ENCODE measurements at places on chromosomes 7 and 10.
A peak's percentile ranks its signal among the peaks of the same experiment; 100 is the strongest.

DNA sequence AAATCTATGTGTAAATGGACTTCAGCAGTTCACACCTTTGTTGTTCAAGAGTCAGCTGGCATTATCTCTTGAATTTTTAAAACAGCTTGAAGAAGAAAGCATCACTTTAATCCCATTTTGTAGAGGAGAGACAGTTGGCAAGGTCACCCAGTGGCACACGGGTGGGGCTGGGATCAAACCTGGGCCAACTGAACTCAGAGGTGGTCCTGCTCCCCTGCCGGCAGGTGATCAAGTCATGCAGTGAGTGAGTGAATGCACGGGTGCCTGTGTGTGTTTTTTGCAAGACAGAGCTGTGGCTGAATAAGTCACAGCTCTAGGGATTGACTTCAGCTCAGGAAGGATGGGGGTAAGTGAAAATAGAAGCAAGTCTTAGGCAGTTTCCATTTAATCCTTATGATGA, 9.5 kb downstream of the GHRHR start:
- DNase-seq = no peak

DNA sequence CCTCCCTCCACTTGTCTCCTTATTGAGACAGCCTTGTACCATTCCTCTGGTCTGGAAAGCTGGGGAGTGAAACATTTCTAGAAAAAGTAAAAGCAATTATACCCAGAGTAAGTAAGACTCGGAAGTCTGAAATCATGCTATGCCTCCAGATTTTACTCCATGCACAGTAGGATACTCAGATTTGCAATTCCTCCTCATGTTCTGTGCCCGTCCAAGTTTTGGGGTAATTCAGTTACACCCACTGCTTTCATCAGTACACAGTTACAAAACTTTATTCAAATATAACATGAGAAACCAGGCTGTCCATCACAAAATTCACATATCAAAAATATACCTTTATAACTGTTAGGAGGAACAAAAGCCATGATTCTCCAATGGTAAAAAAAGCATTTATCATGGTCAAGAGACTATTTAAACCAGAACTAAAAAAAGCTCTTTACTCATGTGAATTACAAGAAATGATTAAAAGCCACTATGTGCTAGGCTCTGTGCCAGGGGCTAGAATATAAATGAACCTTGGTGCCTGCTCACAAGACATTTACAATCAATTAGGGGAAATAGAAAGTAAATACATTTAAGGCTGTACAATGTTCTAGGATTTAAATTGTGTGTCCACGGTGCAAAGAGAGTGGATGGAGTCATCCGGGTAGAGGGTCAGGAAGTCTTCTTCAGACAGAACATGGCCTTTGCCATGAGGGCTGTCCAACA, 320.2 kb downstream of the ELMO1 start:
- DNase-seq = no peak

DNA sequence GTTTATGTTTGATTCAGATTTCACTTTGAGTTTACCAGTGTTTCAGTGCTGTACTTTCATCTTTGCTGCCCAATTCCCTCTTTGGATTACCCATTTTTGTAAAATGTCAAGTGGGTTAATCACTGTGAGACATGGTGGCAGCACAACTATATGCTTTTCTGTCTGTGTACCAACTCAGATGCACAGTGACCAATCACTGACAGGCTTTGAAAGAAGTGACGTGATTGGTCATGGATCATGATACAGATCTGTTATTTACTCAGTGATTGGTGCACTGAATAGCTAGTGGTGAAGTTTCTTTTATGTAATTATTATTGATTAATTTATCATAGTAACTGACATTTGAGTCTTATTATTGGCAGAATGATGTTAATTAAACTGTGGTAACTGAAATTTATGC, 126.9 kb downstream of the SDK1 start:
- DNase-seq = no peak

GRCh38 chr10:42943025-42943818, 133.6 kb upstream of the RET start:
- DNase-seq = no peak

DNA sequence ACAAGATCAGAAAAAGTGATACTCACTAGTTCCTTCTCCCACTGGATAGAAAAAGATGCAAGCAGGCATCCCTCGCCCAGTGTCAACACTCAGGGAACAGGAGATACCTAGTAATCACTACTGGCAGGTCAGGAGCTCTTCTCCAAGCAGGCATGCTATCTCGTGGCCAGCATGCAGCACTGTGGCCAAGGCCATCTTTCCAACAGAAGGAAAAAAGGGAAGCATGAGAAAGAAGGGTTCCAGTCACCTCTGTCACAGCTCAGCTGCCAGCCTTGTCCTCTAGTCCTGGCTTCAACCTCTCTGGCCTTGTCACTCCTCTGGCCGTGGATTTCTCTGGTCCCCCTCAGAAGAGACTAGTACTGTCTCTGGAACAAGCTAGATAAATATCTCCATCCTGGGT, 45.3 kb downstream of the DLG5 start:
- no peak for DNase-seq

- no peak for DNase-seq
Observed at GRCh38 chr10:61316676-61317265, 136.4 kb downstream of the TMEM26 start.

GRCh38 chr7:51607447-51607846, 290.8 kb upstream of the COBL start:
- DNase-seq = no peak

DNA sequence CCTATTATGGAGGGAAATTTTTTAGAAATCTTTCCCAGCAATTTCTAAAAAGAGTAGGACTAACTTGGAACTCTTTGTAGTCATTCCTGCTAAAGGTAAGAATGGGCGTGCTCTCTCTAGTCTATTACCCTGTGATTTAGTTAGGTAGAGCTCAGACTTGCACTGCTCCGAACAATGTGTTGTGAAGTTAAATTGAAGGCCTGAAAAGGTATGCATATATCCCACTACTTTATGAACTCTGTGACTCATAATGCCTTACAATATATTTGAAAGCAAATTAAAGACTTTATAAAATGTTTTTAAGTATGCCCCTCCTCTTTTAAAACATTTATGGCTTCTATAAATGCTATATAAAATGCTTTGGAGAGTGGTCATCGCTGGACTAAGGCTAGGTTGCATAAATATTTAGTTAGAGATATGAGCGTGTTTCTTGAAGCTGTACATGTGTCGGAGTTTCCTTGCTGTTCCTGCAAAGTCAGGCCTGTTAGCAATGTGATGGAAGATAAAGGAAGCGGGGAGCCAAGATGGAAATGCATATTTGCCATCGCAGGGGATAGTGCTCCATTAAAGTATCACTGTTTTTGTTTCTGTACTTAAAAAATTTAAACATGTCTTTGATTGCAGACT, 761.4 kb downstream of the LRMDA start:
- no peak for DNase-seq

- no peak for DNase-seq
Observed at GRCh38 chr7:15507171-15507570, 54.6 kb downstream of the AGMO start.

- DNase-seq = no peak
Observed at GRCh38 chr10:625333-625696, 64.2 kb downstream of the DIP2C start.

- DNase-seq = peak; percentile 32
Observed at GRCh38 chr10:99993701-99994689, 15.8 kb downstream of the DNMBP start.

GRCh38 chr7:102255501-102255900, 31.2 kb upstream of the SH2B2 start:
- no peak for DNase-seq

GRCh38 chr7:8161364-8161828, 100.6 kb downstream of the ICA1 start:
- DNase-seq = no peak

DNA sequence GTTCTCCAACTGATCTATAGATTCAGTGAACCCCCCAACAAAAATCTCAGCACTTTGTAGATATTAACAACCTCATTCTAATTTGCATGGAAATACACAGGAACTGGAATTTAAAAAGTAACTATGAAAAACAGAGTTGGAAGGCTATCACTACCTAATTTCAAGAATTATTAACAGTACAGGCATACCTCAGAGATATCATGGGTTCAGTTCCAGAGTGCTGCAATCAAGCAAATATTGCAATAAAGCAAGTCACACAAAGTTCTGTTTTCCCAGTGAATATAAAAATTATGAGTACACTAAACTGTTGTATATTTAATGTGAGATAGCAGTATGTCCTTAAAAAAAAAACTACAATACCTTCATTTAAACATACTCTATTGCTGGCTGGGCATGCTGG, 78.5 kb downstream of the LARP4B start:
- DNase-seq = no peak

- no peak for DNase-seq
Observed at GRCh38 chr7:155471718-155472117, 13.8 kb downstream of the EN2 start.

GRCh38 chr7:44434201-44434600, 56.3 kb downstream of the NUDCD3 start:
- DNase-seq = no peak

GRCh38 chr7:30970594-30971094, 6.9 kb downstream of the GHRHR start:
- DNase-seq = no peak

- no peak for DNase-seq
Observed at GRCh38 chr7:63998549-63998948, at the start of gene ZNF722. TSS of gene ZNF722 (plus strand) at chr7:63998849. CDS start at chr7:63998962, 113 bp downstream.

DNA sequence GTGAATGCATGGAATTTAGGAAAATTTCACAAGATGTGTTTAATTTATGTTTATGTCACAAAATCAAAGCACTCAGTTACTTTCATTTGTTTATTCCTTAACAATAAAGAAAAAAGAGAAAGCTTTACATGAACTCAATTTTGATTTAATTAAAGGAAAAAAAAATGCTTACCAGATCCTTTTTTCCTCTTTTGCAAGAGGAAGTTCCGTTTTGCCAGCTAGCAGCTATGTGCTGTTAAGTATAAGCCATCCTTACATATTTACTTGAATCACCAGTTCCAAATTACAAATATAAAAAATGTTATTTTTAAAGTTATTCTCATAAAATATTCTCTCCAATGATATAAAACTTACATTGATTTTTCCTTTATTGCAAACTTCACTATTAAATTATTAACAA, 12.7 kb downstream of the MRC1 start:
- DNase-seq = no peak

DNA sequence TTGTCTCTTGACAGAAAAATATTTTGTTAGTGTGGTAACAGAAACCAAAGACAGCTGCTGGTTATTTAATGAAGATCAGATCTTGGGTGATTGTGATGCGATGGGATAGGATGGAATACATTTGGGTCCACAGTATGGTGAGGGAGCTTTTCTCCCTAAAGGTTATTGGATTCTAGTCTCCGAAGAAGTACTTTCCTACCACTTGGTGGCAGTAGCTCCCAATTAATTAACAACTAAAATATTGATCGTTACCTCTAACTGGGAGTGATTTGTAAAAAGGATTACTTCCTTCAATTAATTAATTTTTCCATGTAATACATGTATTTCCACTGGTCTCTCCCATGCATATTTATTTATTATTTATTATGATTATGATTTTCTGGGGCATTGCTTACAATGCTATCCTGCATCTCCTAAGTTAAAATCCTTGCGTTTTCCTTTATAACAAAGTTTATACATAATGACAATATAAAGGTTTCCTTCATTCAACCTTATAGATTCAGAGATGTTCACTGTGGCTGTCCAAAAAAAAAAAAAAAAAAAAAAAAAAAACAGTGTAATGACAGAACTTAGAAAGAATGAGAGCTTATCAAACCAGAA, 25.6 kb downstream of the TMEM196 start:
- peak; percentile 32 for DNase-seq

- no peak for DNase-seq
Observed at GRCh38 chr7:19749658-19750057, 23.8 kb downstream of the TMEM196 start.

DNA sequence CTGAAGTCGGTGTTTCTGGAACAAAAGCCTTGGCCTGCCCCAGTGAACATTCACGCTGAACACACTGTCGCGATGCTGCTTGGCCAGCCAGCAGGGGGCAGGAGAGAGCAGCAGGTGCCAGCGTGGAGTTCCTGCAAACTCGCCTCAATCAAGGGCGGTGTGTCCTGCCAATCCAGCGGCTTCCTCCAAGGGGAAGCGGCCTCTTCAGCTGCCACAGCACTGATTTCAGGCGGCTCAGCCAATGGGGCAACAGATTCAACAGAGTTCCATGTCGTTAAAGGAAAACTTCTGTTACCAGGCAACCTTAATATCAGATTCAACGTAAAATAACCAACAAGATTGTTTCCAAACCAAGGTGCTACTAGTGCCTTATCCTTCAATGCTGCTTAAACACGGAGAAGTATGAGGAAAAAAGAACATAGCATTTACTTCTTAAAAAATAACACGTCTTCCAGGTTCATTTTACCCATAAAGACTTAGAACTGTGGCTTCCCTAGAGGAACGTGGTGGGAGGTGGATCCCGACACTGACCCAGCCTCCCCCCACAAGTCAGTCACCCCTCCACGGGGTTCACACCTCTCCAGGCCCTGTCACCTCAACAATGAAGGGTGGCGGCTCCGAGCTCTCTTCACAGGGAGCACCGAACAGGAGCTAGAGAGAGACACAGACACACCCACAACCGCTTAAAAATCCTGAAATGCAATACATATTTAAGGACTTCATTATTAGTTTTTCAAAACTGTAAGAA, 178.2 kb downstream of the DIP2C start:
- DNase-seq = peak; percentile 55

- DNase-seq = peak; percentile 0
Observed at GRCh38 chr10:125489731-125490130, 193.2 kb downstream of the TEX36 start.

- no peak for DNase-seq
Observed at GRCh38 chr7:150956395-150957132, 21.6 kb downstream of the KCNH2 start.

- DNase-seq = no peak
Observed at GRCh38 chr7:21426286-21427181, 1.3 kb upstream of the SP4 start.

DNA sequence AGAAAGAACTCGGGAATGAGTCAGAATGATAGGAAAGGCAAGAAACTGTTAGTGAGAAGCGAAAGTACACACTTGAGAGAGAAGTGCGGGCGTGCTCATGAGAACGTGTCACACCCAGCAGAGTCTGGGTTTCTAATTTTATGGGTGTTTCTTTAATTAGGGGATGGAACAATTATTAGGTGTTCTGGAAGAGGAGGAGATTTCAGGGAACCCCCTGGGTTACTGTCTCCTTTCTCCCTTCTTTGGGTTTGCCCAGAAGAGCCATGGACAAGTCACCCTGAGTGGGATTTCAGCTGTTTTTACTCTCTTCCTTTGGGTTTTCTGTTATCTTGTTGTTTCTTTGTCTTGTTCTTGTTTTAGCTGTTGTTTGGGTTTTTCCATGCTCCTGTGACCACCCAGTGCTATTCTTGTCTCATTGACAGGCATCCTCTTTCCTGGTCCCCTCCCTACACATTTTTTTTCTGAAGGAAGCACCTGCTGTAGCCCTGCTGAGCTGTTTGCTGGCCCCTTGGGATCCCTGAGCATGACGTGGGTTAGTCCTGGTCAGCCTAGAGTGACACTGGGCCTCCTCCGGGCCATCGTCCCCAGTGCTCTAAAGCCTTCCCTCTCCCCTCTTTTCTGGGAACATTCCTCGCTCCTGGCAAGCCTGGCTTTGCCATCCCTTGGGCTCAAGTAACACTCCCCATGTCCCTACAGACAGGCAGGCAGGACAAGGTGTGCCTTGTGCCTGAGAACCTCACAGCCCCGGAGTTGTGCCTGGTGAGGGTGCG, 3.5 kb downstream of the SH2D4B start:
- DNase-seq = no peak

GRCh38 chr7:88458279-88458678, 151.6 kb upstream of the STEAP4 start:
- DNase-seq = no peak

All from NCI-H2029 (cell line).